ENCODE measurements at places on chromosomes 3 and 15.
A peak's percentile ranks its signal among the peaks of the same experiment; 100 is the strongest.

GRCh38 chr3:135083756-135084155 lies 288.7 kb downstream of the EPHB1 start:
- DNase-seq = no peak

DNA sequence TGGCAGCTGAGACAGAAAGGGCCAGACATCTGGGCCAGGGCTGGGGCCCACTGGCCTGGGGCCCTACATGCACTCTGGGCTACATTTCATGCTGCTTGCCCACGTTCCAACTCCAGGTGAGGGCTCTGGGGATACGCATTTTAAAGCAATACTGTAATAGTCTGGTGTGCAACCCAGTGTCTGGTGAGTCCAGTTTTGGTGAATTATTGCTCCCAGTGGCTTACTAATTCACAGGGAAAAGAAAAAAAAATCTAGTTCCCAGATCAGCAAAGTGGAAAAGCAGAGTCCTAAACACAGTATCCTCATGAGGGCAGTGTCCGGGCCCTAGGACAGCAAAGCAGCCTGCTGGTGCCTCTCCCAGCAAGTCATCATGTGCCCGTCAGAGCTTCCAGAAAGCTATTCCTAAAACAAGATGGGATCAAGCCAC lies 82.4 kb downstream of the CCNL1 start:
- no peak for DNase-seq

DNA sequence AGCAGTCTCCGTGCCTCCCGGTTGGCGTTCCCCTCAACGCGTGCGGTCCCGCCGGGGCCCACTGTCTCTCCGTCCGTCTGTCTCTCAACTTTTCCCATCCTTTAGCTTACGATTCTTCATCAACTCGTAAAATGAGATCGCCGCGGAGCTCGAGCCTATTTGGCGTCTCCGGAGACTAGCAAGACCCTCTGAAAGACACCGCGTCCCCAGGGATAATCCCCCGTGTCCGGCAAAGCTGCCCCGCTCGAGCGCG lies 3.4 kb downstream of the GATA2 start:
- DNase-seq = no peak

- DNase-seq = no peak
Measured at GRCh38 chr3:101216710-101217465, 103.5 kb downstream of the IMPG2 start.

DNA sequence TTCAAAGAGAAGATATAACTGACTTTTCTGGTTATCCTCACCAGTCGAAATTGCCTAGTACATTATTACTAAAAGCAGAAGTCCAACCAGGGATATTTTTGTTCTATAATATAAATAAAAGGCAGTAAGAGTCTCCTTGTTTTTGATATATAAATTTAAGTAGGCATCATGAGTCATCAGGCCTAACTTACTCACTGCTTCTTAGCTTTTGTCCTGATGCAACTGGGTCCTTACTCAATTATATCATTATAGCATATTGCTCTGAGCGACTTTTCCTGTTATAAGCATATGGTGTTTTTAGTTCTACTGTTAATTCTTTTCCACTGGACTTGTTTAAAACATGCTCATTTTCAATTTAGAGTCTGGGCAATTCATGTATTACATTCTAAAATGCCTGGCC lies 910.1 kb downstream of the MCTP2 start:
- no peak for DNase-seq

GRCh38 chr3:51715231-51715976 lies 8.5 kb downstream of the GRM2 start:
- no peak for DNase-seq

DNA sequence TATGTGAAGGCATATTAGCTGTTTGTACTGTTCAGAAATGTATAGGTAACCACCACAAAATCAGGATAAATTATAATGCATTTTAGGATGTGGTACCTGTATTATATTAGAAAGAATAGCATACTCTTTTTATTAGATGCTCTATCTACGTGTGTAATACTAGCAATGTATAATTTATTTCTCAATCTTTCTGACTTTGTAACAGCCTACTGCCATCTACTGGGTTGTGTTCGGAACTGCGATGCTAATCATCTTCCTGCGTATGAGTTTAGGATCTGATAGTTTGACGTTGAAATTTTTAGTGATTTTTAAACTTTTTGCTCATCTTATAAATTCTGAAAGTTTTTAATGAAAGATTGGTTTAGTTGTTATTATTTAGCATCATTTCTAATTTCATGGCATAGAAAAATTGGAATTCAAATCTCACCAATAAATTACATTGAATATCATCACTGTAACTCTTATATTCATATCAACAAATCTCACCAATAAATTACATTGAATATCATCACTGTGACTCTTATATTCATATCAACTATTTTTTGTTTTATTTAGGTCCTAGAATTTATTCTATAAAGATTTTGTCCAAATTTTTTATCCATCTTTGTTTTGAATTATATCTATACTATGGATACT lies 322.7 kb upstream of the ZNF717 start:
- no peak for DNase-seq

GRCh38 chr3:53111822-53112221 lies 18.4 kb downstream of the RFT1 start:
- DNase-seq = no peak

DNA sequence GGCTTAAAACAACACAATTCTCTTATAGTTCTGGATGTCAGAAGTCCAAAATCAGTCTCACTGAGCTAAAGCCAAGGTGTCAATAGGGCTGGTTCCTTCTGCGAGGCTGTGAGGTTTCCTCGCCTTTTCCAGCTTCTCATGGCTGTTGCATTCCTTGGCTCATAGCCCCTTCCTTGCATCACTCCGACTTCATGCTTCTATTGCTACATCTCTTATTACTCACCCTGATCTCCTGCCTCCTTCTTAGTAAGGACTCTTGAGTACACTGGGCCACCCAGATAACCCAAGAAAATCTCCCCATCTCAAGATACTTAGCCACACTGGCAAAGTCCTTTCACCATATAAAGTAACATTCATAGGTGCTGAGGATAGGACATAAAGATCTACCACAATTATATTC lies 193.9 kb downstream of the ADAMTS17 start:
- DNase-seq = no peak

DNA sequence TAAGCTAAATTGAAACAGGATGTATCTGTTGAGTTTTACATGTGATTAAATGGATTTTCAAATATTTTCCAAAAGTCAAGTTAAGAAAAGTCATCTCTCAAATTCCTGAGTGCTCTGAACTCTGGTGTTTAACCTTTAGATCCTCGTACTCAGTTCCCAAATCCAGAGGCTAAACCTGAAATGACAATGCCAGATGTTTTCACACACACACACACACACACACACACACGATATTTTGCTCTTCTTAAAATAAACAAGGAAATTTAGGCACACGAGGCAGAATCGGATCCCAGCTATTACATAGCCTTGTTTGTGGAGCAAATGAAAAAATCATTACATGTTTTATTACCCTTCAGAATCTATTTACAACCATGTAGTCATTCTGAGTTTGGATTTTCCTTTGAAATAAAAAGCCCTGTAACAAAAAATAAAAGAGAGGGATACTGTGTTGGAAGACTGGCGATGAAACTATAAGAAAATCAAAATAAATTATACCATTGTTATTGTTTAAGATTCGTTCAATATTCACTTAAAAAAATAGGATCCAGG lies 20.6 kb upstream of the UBE2E1 start:
- no peak for DNase-seq

DNA sequence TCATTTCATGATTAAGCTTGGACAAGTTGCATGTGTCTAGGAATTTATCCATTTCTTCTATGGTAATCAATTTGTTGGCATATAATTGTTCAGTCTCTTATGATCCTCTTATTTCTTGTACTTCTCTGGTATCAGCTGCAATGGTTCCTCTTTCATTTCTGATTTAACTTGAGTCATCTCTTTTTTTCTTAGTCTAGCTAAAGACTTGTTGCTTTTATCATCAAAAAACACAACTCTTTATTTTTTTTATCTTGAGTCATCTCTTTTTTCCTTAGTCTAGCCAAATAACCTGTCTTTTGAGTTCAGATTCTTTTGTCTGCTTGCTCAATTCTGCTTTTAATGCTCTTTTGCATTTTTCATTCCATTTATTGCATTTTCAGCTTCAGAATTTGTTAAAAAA lies 37.3 kb downstream of the UBE3A start:
- no peak for DNase-seq

- no peak for DNase-seq
Measured at GRCh38 chr3:195031574-195032003, 239.4 kb downstream of the XXYLT1 start.

DNA sequence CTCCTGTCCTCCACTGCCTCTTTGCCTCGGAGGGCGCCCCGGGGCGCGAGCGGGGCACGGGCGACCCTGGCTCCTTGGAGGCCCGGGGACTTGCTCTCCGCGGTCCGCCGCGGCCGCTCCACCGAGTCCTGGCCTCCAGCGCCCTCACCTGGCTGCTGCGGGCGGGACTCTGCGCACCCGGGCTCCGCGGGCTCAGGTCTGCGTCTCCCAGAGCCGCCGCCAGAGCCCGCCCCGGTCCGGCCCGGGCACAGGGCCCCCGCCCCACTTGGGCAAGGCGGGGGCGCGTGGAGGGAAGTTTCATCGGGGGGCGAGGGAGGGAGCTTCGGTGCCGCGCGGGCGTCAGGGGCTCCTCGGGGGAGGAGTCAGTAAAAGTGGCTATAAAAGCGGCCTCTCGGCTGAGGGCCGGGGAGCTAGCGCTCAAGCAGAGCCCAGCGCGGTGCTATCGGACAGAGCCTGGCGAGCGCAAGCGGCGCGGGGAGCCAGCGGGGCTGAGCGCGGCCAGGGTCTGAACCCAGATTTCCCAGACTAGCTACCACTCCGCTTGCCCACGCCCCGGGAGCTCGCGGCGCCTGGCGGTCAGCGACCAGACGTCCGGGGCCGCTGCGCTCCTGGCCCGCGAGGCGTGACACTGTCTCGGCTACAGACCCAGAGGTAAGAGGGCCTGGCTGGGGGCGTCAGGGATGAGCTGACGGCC lies at the start of gene CEMIP:
Gene CEMIP, plus strand, starts transcription at position 407 of the 694 bp plus-strand sequence. CDS start 94,510 bp downstream, outside the sequence.
- peak; percentile 80 for DNase-seq

- DNase-seq = no peak
Measured at GRCh38 chr3:123151251-123151705, 50.5 kb upstream of the SEC22A start.

DNA sequence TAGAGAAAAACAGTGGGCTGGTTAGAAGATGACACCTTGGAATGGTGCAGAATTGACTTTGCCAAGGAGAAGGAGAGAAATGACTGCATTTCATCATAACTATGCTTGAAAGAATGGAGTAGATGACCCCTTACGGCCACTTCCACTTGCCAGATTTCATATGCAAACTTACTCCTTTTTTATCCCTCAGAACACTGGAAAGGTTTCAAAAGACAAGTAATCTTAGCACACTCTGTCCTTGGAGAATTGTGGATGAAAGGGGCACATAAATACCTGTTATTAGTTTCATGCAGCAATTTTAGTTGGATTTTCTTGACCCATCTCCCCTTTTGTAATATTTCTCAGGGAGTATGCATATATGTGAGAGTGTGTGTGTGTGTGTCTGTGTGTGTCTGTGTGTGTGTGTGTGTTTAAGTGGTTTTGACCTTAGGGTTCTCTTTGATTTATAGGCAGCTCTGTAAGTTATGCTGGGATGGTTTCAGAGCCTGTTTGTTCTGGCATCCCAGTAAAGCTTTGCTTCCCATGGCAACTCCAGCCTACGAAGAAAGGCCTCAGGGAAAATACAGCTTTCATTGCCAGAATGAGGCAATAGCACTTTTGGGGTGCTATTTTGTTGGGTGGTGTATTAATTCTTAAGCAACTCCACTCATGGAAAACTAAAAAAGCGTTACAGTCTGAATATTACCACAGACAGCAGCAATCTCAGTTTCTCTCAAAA lies 122.2 kb upstream of the TP63 start:
- no peak for DNase-seq

- DNase-seq = no peak
Measured at GRCh38 chr3:172065967-172066762, 26.8 kb downstream of the FNDC3B start.

GRCh38 chr3:181176601-181177000 lies 187.1 kb upstream of the DNAJC19 start:
- no peak for DNase-seq

GRCh38 chr3:15098503-15099363 lies at the start of gene RBSN:
Gene RBSN, minus strand, starts transcription at chr3:15099148. Its CDS starts 3,028 bp downstream, at chr3:15096120.
- DNase-seq = peak; percentile 87

DNA sequence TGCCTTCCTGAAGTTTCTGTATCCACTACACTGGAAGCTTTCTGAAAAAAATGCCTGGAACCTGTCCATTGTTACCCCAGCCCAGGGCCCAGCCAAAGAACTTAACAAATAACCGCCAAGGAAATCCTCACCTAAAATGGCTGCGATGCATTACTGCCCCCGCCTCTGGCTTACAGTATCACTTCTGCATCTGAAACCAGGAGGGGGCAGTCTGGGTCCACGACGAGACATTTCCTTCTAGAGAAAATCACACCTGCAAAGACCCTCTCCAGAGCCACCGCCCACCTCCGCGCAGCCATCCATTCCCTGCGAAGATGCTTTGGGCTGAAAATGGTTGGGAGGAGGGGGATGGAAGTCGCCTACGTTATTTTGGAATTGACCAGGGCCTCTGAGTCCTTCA lies 22.4 kb upstream of the CELF6 start:
- no peak for DNase-seq

- no peak for DNase-seq
Measured at GRCh38 chr3:69058180-69058946, 6.2 kb upstream of the TMF1 start.

- DNase-seq = no peak
Measured at GRCh38 chr3:161796780-161797179, 300.2 kb downstream of the OTOL1 start.

DNA sequence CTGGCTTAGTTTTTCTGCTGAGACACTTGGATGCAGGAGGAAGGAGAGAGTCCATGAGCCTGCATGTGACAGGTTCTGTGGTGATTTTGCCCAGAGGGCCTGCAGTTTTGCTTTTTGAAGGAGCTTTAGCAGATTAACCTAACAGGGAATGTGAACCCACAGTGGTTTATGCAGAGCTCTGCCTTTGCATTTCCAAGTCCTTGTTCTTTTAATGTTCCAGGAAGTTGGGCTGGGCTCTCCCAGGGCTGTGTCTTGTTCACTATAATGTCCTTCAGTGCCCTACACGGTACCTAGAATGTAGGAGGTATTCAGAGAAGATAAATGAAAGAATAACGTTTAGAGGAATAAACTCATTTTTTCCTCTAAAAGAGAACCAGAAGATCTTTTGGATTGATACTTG lies 50.3 kb downstream of the PCCB start:
- no peak for DNase-seq

DNA sequence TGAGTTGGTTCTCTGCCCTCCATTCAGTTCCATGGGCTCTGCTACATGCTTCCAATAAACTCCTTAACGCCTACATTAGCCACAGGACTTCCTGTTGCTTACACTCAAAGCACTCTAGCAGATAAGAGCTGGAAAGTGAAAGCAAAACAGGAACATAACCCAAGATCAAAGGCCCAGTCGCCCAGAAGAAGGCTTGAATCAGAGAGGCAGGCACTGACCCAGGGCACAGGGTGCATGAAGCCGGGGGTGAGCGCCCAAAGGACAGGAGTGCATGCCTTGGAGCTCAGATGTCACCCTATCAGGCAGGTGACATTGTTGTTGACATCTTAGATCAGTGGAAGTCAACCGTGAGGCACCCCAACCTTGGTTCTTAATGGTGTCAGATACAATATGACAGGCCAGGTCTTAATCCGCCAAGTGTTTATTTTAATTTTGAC lies 235.1 kb downstream of the UACA start:
- DNase-seq = no peak
